ENCODE measurements at places on chromosomes 6 and 20. TPM values are rescaled to one million over a fixed set of nuclear protein-coding genes. Genes with fewer than 3 reads are reported as not detected.

DNA sequence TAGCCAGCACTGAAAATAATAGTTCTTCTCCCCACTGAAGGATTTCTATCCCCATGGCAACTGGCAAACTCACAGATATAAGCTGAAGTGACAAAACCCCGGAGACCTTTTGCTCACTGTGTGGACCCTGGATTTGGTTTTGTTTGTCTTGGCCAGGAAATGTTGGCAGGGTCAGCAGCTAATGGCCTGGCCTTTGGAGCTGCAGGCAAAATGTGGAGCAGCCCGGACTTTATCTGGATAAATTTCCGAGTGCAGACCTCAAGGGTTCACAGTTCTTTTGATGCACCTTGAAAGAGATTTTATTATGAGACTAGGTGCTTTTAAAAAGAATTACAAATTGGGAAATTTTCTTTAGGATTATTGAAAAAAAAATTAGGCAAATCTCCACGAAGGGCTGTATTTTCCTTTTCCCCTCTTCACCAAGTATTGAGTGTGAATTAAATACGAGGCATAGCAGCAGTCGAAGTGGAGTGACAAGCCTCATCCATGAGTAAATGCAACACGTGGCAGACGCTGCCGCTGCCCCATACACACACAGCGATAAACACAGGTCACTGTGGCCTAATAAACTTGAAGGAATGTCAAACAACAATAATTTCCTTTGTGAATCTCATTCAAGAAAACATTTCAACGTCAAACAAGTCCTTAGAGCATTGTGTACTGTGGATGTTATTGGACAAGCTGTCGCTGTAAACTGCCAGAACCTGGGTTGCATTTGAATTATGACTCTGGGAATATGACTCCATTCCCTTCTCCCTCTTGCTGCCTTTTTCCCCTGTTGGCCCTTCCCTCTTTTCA lies 35.1 kb upstream of the CCN6 start:
- peak; percentile 61 for DNase-seq

DNA sequence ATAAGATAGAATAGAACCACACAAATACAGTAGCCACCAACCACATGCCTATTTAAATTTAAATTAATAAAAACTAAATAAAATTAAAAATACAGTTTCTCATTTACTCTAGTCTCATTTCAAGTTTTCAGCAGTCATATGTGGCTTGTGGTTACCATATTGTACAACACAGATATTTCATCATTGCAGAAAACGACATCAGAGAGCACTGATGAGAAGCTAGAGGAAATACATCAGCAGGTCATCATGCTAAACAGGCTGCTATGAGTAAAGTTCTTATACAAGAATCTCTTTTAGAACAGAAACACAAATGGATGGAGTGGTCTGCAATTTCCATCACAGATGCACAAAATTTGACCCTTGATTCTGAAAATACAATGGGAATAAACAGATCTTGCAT lies 36.6 kb downstream of the TBC1D32 start:
- no peak for DNase-seq

Gene WFDC10B
- total RNA-seq = not detected

Gene C20orf202
- total RNA-seq = not detected

DNA sequence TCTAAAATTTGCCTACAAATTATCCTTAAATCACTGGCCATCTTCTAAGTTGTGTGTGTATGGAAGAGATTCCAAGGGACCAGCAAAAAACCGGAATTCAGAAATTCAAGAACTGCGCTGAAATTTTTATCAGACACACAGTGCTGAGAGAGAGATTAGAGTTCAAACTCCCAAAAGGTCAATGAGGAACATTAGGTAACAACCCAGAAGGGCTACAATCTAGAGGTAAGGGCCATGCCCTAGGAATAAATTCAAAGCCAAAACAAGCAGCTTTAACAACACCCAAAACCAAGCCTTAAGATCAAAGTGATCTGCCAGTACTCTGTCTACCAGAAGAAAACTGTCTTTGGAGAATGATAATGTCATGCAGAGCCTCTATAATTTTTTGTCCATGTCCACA lies 17.8 kb downstream of the SRSF12 start:
- DNase-seq = no peak

GRCh38 chr6:168147205-168147738 lies 68.3 kb upstream of the FRMD1 start:
- DNase-seq = no peak

Gene MATN4
- total RNA-seq = not detected

DNA sequence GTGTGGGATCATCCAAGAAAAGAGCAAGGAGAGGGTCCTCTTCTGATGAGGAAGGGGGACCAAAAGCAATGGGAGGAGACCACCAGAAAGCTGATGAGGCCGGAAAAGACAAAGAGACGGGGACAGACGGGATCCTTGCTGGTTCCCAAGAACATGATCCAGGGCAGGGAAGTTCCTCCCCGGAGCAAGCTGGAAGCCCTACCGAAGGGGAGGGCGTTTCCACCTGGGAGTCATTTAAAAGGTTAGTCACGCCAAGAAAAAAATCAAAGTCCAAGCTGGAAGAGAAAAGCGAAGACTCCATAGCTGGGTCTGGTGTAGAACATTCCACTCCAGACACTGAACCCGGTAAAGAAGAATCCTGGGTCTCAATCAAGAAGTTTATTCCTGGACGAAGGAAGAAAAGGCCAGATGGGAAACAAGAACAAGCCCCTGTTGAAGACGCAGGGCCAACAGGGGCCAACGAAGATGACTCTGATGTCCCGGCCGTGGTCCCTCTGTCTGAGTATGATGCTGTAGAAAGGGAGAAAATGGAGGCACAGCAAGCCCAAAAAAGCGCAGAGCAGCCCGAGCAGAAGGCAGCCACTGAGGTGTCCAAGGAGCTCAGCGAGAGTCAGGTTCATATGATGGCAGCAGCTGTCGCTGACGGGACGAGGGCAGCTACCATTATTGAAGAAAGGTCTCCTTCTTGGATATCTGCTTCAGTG lies 40.8 kb downstream of the ZBTB2 start:
- no peak for DNase-seq

GRCh38 chr20:64091770-64092169 lies 7.6 kb upstream of the LKAAEAR1 start:
- no peak for DNase-seq

DNA sequence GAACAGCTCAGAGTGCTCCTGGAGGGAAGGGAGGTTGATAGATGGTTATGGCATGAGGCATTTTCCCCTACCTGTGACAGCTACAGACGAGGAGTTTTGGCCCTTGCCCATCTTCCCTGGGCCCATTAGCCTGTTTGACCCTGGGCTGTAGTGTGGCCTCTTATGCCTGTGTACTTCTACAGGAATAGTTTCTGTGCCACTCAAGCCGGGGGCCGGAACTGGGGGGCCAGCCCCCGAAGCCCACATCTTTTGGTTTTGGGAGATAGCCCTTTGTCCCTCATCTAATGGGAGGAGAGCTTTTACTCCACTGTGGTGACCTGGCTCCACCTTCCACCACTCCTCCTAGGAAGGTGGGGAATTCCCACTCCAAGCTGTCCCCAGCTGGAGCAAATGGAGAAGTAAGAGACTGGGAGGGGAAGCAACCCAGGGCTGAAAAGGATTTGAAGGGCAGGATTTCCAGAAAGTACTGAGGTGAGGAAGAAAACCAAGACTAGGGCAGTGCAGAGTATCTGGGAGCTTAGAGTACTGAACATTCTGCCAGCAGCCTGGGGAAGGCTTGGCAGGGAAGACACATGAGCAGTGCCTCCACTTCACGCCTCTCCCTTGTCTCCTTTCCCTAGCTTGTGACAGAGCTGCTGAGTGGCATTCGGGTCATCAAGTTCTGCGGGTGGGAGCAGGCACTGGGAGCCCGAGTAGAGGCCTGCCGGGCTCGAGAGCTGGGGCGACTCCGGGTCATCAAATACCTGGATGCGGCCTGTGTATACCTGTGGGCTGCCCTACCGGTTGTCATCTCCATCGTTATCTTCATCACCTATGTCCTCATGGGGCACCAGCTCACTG lies 6.9 kb downstream of the ABCC10 start:
- no peak for DNase-seq

- peak; percentile 66 for DNase-seq
Observed at GRCh38 chr6:3500262-3501014, 43.6 kb upstream of the SLC22A23 start.

Data from A172 (cell line).